ENCODE measurements at places on chromosomes 1 and 21. TPM values are rescaled to one million over a fixed set of nuclear protein-coding genes. Genes with fewer than 3 reads are reported as not detected.

The AHDC1 gene
- 21.7 TPM for total RNA-seq

The CHAF1B gene
- 31.5 TPM for total RNA-seq

The CTSK gene
- 4.5 TPM for total RNA-seq

The TMOD4 gene
- total RNA-seq, result 2.8 TPM

The BTBD19 gene
- 9.7 TPM for total RNA-seq

The LCE3E gene
- not detected for total RNA-seq

The TSACC gene
- total RNA-seq, result not detected

The ALPL gene
- total RNA-seq, result not detected

The TAS1R3 gene
- 1.2 TPM for total RNA-seq

The SLC45A3 gene
- 0.23 TPM for total RNA-seq

The NCAM2 gene
- 0.02 TPM for total RNA-seq

The LAD1 gene
- not detected for total RNA-seq

The CAMK1G gene
- total RNA-seq, result not detected

The ZBTB7B gene
- total RNA-seq, result 129 TPM

The ADGRB2 gene
- total RNA-seq, result 0.32 TPM

The KLF17 gene
- total RNA-seq, result not detected
